ENCODE measurements at places on chromosomes 16 and 17.

DNA sequence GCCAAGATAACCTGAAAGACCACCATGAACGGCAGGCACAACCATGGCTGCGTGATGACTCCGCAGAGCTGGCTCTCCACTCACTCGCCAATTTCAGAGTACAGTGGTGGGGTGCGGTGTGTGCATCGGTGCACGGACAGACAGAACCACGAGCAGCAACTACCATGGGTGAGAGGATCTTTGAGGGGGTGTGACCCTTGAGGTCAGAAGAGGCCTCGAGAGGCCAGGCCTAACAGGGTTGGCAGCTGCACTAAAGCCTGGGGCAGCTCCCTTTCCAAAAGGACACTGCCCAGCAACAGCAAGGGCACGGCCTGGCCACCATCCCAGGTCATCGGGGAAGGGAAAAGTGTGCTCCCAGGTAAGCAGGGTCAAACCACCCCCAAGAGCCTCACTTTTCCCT lies 1.9 kb upstream of the ECI1 start:
- DNase-seq = no peak

DNA sequence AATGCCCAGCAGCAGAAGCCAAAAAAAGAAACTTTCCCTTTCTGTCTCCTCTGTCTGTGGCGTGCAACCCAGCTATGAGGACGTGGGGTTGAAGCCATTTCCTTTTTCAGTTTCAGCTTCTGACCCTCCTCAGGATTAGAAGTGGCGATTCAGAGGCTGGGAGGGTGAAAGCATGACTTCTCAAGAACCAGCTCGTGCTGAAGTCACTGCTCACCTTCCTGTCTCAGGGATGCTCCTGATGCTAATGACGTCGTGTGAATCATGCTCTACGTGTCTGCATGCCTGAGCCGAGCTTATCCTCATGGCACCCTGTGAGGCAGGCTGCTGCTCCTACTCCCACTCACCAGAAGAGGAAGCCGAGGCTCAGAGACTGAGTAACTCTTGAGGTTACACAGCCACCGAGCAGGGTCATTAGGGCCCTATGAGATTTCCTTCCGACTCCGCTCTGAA lies 5.7 kb upstream of the LPO start:
- DNase-seq = no peak

GRCh38 chr16:84463221-84463620 lies 41.2 kb downstream of the MEAK7 start:
- no peak for DNase-seq

DNA sequence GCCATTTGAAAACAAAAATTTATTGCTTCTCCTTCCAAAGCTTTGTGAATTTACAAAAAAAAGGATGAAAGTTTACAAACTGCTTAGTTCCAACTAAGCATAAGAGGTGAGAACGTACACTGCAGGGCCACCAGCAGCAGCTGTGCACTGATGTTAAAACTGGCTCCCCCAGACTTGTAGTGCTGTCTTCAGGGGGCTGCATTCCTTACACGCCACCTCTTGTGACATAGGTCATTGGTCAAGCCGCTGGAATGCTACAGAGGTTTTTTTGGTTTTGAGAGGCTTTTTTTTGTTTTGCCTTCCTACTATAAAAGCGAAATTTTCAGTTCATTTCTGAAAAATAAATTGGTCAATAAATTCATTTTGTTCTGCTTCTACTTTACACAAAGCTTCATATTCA lies 6.9 kb downstream of the IFT20 start:
- DNase-seq = no peak

DNA sequence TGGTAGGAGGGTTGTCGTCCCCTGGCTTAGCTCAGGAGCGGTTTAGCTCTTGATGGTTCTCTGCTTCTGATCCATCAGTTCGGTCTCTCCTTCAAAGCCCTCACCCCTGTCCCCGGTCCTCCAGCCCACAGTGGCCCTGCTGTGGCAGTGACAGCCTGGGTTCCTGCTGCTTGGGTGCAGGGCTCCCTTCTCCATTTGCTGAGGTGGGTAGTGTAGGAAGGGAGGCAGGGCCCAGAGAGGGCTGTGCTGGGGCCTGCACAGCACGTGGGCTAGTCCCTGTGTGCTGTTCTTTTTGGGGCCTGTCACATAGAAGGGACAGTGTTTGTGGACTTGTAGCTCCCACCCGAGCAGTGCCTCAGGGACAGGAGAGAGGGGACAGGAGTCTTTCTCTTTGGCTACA lies 18.3 kb downstream of the TMEM94 start:
- DNase-seq = no peak

DNA sequence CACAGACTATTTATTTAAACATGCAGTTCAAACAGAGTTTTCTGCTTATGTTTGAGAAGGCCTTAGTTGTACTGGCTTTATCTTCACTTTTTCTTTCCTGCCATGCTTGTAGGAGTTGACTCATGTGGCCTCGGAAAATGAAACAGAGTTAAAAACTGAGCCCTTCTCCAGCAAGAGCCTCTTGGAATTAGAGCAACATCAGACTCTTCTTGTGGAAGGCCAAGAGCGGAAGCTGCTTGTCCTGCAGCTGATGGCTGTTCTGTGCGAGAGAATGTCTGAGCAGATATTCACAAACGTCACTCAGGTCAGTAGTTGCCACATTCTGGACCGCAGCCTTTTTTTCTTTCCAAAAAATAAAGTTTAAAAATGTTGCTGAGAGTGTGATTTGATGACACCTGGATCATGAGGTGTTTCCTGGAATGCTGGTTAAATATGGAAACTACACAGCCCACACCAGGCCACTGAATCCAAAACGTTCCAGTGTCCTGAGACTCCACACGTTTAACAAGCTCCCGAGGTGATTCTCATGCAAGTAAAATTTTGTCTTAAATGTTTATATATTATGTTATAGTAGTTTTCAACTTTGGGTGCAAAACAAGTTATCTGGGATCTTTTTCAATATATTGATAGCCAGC lies 65.9 kb downstream of the TANGO6 start:
- DNase-seq = no peak

GRCh38 chr17:68053231-68054013 lies 17.9 kb downstream of the KPNA2 start:
- no peak for DNase-seq

GRCh38 chr17:47948706-47949196 lies 7.4 kb downstream of the PNPO start:
- DNase-seq = no peak

GRCh38 chr17:73203788-73204479 lies 11.1 kb downstream of the COG1 start:
- no peak for DNase-seq

Data from CD4-positive, alpha-beta T cell (primary cell).